Caki2 (cell line): ENCODE measurements at places on chromosomes 5 and 9.

GRCh38 chr9:80233102-80233843 is 661.5 kb downstream of the TLE4 start:
- DNase-seq: no peak

GRCh38 chr5:160496334-160496733 is 74.7 kb downstream of the PTTG1 start:
- DNase-seq: no peak

DNA sequence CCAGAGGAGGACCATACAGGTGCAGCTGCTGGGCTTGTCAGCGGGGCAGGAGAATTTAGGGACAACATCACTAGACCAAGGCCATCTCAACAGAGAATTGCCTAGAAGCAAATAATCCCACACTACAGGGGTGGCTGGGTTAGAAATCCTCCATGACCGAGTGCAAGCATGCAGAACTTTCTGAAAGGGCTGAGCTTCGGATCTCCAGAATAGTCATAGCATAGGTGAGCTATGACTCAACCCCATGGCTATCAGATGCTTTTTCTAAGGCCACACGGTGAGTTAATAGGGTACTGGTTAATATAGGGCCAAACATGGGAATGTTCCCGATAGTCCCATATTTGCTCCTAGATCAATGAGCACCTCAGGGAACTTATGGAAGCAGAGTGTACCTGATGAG is 4.2 kb downstream of the KCNIP1 start:
- peak; percentile 64 for DNase-seq

DNA sequence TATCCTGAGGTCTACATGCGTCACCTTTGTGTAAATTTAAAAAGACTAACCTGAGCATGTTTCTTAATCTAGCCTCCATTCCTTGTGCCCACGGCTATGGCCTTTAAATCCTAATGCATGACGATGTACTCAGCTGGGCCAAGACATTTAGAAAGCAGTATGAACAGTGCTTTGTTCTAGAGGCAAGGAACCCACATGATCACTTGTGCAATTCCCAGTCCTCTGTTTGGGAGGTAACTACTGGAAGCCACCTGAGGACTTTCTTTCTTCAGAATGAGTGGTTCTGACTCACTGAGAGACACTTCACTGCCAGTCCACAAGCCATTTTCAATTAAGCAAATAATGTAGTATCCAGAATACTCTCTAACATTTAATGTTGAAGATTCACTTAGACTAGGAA is 181.3 kb downstream of the RAB3C start:
- DNase-seq: no peak

GRCh38 chr9:98108531-98109031 is 10.4 kb downstream of the TRIM14 start:
- DNase-seq: no peak

GRCh38 chr9:116156621-116157314 is 3.2 kb downstream of the PAPPA start:
- DNase-seq: peak; percentile 55

GRCh38 chr5:1244976-1245375 is 19.8 kb downstream of the SLC6A18 start:
- DNase-seq: no peak

DNA sequence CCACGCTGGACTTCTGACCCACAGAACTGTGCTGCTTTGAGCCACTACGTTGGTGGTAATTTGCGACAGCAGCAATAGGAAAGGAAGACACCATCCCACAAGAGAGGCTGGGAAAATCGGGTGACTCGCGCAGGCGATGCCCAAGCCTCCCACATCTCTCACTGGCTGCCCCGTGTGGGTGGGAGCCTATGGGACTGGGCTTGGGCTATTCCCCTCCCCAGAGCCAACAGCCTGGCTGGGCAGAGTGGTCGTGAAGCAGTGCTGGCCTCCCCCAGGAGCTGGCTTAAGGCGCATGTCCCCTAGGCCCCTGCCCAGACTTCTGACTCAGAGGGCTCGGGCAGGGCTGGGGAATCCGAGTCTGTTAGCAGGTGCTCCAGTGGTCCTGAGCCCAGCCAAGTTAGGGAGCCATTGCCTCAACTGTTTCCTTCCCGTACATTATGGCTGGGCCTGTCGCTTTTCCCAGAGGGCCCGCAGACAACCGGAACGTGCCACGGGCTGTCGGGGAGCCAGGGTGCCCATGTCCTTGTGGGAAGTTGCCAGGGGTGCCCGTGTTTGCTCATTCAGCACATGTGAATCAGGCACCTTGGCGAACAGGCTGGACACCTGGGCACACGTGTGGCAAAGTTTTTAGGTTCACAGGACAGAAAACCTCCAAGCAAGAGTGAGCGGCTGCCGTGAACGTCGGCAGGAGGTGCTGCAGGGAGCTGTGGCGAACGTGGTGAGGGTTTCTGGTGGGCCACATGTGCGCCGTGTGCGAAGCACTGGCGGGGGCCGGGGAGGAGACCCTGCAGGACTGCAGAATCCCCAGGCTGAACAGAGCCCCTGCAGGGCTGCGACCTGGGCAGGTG is 7.0 kb upstream of the RASGEF1C start:
- DNase-seq: no peak

DNA sequence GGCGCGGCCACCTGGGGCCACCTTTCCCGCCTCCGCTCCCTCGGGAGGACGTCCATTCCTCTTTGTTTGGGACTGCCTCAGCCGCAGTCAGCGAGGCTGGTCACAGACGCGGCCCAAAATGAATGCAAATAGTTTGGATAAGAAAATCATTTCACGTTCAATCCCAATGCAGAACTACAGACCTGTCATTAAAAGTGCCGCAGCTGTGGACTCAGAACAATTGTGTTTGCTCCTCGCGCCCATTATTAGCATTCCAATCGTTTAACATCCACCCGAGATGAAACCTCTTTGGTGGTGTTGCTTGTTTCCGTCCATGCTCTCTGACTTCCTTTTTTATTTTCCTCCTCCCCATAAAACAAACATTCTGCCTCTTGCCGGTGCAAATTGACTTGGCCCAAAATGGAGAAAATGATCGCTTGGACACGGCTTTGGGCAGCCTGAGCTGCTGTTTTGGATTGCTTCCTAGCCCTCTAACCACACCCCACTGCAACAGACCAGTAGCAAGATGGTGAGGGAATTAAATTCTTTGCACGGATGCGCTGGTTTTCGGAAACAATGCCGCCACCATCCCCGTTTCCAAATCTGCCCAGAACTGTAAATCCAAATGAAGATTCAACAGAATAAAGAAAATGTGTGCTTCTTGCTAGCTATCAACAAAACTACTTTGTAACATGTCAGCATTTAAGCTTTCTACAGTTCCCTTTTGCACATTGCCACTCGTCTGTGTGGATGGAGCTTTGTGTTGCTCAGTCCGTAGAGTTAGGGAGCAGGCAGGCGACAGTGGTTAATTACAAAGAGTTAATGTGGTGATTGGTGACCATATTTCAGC is 784 bp downstream of the NLN start:
- DNase-seq: peak; percentile 58

DNA sequence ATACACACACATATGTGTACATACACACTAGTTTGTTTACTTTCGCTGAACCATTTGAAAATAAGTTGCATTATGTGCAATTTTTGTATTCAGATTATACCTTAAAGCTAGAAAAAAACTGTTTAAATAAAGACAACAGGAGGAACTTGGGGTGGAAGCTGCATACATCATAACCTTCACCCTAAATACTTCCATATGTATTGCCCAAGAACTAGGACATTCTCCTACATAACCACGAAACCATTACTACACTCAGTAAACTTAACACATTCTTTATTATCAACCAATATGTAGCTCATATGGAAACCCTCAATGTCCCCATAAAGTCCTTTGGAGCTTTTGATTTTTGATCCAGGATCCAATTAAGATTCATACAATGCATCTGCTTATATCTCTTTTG is 83.3 kb downstream of the GIN1 start:
- no peak for DNase-seq

DNA sequence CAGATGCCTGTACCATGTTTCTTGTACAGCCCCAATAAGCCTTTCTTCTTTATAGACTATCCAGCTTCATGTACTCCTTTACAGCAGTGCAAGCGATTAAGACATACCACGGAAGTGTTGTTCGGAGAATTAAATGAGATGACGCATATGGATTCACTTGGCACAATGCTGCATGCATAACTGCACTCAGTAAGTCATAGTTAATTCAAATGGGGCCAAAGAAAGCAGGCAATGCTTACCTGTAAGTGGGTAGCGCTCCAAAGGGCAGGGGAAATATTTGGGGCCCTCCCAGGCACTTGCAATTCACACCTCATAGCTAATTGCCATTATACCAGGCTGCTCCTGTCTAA is 7.7 kb upstream of the ADRA1B start:
- DNase-seq: peak; percentile 79

DNA sequence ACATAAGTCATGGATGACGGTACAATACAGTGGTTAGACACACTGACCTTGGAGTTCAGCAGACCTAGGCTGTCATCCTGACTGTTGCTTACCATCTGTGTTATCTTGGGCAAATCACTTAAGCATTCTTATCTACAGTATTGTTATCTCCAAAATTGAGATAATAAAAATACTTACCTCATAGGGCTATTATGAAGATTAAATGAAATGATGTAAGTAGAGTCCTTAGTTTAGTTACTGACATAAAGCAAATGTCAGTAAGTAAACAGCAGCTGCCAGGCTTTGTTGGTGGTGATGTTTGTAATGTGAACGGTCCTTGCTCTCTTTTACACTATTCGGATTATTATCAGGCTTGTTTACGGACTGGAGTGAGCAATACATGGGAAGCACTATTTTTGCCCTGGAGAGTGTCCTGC is 107.3 kb upstream of the DPYSL3 start:
- DNase-seq: no peak

GRCh38 chr5:174378121-174378874 is 332.8 kb downstream of the NSG2 start:
- DNase-seq: no peak

- DNase-seq: no peak
Observed at GRCh38 chr9:82467436-82467835, 478.9 kb downstream of the SPATA31D1 start.

GRCh38 chr5:11007269-11007870 is 246.3 kb upstream of the DAP start:
- no peak for DNase-seq

GRCh38 chr5:52786391-52786790 is 1.3 kb upstream of the ITGA1 start:
- no peak for DNase-seq

- DNase-seq: no peak
Observed at GRCh38 chr9:2928411-2928810, 84.5 kb upstream of the PUM3 start.

DNA sequence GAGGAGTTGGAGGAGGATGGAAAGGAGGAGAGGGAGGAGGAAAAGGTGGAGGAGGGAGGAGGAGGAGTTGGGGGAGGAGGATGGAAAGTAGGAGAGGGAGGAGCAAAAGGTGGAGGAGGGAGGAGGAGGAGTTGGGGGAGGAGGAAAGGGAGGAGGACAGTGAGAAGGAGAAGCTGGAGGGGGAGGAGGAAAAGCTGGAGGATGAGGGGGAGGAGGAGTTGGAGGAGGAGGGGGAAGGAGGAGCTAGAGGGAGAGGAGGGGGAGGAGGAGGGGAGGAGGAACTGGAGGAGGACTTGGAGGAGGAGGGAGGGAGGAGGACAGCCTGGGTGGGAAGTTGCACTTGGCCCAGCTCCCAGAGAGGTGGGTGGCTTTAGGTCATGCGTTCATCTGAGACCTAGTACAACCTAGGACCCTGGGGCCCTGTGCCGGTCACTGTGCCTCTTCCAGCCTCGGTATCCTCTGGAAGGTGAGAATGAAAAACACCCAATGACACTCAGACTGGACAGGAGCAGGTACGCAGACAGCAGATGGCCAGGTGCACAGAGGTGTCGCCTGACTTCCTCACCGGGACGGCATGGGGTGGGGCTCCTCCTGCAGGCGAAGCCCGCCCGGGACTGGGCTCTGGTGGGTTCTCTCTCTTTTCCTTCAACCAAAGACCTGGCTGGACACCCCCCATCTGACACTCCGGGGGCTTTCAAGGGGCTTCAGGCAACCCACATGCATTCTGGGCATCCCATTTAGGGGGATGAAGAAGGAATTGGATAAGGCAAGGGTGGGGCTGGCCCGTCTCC is 12.2 kb upstream of the SLC2A6 start:
- no peak for DNase-seq

- DNase-seq: no peak
Observed at GRCh38 chr9:29297592-29297991, 1724.3 kb upstream of the C9orf72 start.

DNA sequence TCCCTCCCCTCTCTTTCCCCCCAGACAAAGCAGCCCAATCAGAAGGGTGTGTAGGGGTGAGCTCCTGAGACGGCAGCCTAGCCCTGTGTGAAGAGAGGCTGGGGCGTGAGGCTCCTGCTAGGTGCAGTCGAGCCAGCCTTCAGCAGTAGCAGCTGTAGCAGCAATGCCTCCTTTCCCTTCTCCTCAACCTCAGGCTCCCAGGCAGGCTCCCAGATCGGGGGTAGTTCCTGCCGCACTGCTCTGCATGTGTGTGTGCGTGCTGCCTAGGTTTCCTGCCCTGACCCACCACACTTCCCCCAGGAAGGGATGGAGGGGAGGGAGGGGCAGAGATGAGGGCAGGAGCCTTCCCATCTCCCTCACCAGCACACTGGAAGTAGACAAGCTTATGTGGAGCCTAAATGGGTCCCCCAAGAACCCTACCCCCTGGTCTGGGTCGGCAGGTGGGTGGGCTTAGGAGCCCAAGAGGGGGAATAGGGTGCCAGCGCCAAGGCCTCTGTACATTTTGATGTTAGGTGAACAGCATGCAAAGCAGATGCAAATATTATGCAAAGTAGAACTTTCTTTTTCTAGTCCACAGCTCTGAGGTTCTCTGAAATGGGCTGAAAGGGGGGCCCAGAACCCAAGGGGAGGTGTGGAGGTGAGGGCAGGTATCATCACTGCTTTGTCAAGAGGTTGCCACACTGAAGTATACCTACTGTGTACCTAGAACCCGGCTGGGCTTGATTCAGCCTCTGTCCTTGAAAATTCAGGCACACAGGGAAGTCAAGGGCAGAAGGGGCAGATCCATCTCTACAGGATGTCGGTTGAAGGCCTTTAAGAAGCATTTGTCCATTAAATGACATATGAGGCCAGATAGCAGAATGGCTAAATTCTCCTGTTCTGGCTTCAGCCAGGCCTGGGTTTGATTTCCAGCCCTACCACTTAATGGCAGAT is 57.8 kb downstream of the CXXC5 start:
- DNase-seq: no peak

GRCh38 chr5:54799645-54800044 is 185.7 kb downstream of the ESM1 start:
- no peak for DNase-seq

DNA sequence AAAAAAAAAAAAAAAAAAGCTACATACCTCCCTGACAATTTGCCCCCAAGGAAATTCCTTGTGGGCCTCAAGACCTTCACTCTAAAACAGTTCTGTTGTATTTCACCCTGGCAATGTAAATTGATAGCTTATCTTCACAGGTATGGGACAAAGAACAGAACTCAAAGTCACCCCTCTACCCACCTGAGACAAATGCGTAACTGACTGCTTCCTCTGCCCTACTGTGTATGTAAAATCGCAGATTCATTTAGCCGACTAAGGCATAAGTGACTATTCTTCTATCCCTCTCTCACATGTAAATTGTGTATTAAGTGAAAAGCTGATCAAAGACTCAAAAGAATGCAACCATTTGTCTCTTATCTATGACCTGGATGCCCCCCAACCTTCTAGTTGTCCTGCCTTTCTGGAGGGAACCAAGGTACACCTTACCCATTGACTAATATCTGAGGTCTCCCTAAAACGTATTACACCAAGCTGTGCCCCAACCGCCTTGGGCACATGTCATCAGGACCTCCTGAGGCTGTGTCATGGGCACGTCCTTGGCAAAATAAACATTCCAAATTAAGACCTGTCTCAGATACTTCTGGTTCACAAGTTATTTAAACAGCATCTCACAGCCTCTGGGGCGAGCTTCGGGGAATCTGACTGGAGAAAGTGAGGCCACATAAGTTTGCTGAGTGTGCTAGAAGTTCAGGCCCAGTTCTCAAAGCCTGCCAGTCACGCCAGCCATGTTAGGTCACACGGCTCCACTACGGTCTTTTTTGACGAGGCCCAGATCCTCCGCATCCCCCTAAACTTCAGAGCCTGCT is 954 bp downstream of the TBCA start:
- DNase-seq: no peak
